ENCODE measurements at places on chromosomes 4 and X.

- peak; percentile 60 for DNase-seq
Measured at GRCh38 chr4:54784161-54784671, 126.5 kb downstream of the KIT start.

DNA sequence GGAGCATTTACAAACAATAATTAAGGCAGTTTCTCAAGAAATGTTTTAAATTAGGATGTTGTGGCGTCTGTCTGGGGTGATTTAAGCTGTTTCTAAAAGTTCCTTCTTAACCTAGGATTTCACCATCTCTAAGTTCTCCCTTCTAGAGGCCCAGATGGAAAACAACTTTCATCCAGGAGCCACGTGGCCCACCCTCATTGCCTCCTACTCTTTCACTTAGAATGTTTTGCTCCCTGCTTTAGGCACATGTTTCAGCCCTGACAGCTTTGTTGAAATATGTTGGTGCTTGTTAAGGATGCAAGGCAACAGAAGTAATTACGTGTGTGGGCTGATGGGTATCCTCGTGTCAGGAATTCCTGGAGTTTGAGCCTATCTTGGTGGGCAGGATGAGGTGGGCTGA lies 131.3 kb downstream of the GUCY2F start:
- DNase-seq = no peak

DNA sequence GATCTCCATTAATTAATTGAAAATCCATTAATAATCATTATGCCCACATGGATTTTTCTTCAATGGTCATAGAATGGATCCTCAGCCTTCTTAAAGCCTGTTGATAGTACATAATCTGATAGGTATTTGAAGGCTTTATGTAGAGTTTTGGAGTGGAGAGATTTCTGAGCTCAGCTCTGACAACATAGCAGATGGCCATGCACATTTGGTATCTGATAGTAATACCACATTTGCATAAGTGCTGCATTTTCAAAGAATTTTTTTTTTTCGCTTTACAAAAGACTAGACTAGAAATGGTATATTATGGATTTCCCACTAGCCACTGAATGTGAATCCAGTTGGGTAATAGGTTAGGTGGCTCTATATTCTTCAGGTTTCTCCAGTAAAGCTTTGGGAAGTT lies 440.6 kb downstream of the FGF13 start:
- DNase-seq = no peak

DNA sequence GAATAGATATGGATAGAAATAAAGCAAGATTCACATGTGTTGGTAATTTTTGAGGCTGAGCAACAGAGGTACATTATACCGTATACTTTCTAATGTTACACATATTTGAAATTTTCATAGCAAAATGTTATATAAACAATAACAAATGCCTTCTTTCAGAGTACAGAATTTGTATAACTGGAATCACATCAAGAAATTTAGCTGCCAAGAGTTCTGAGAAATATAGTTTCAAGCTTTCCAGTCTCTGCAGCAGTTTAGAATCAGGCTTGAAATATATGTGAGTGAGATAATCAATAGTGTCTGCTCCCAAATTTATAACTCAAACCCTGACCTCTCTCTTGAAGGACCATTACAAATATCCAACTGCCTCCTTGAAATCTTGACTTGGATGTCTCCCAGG lies 23.8 kb downstream of the FAM184B start:
- DNase-seq = no peak

- DNase-seq = no peak
Measured at GRCh38 chr4:92253550-92253949, 50.2 kb upstream of the GRID2 start.

DNA sequence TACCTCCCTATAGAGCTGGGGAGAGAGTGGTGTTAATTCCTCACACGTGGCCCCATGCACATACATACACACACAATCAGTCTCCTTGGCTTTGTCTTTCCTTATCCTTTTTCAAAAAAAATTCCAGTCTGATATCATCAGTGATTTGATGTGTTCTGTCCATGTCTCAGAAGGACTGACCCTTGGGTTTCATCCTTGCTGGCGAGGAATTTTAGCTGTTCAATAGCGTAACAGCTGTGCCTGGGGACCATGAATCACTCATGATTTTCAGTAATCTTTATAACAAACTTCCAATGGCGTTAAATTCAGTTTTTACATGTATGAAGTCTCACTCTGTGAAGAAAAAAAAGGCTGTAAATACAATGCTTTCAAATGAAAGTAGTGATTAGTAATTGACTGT lies 204.6 kb downstream of the RBMX2 start:
- no peak for DNase-seq

DNA sequence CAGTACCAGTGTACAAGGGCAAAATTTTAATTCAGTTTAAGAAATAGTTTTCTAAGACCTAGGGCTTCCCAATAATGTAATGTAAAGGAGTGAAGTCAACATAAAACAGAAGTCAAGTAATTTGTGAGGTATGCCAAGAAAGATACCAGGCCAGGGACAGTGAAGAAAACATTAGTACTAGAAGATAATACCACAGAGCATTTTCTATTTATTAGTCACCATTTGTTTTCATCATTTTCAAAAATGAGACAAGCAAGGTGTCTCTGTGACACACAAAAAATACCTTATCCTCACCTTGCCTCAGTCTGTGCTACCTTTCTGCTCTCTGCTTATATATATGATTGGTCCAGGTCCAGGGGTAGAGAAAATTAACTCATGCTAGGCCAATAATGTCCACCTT lies 46.8 kb downstream of the VEGFC start:
- no peak for DNase-seq

DNA sequence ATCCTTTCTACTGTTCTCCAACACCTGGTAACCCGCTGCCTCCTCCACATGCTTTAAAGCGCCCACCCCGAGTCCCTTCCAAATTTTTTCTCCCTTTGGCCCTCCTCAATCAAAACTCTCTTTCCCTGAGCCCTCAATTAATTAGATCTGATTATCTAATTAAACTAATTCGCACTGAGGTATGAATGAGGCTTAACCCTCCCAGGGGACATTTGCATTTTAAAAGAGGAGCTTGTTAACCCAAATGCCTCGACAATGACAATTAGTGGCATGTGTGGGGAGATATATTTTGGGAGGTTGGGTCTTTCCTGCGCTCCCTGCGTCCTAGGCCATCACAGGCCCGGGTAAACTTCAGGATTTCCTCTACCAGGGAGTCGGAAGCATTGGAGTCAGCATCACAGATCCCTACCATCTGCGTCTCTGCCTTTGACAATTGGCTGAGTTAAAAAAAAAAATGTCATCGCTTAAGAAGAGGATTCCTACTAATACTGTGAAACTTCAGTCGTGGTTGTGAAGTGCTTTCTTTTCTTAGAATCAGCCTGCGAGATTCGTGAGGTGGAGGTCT lies 50.6 kb downstream of the TENM3 start:
- DNase-seq = no peak

DNA sequence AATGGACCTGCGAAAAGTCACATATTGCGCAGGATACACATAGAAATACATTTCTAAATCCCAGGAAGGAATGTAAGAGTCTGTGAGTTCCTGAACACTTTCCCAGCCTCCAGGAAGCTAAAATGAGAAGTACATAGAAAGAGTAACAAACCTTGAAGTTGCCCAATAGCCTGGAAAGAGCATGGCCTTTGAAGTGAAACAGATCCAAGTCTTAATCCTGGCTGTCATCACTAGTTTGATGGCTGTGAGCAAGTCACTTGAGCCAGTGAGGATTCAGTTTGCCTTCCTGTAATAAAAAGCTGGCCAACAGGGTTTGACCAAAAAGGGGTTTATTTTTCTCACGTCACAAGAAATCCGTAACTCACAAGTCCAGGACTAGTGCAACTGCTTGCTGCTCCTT lies 69.8 kb downstream of the ARHGEF38 start:
- DNase-seq = peak; percentile 50

GRCh38 chr4:183012879-183013729 lies 86.0 kb upstream of the WWC2 start:
- no peak for DNase-seq

DNA sequence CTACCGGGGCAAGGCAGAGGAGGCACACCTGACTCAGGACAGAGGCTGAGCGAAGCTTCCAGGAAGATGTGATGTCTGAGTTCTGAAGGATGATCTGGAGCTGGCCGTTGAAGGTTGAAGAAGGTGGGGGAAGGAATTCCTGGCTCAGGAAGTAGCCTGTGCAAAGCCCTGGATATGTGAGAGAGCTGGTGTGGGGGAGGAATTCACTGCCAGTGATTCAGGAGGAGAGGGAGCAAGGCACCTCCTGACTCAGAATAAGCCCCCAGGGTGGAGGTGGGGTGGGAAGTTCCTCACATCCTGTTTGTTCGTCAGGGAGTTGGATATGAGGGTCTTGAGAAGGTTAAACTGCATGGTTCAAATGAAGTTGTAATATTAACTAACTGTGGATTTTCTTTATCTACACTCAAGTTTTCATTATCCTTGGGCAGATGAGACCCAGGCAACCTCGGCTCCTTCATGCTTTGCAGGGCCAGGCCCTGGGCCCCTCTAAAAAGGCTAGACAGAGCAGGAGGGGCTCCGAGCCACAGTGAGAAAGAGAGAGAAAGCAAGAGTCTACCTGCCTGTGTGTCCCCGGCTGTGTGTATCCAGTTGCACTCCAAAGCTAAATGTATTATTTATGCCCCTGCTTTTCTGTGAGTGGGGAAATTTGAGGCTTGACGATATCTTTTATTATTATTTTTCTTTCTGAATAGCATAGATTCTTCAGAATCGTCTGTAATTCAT lies 7.1 kb downstream of the NHSL2 start:
- peak; percentile 10 for DNase-seq

- no peak for DNase-seq
Measured at GRCh38 chrX:69489625-69490024, 14.5 kb upstream of the NALF2 start.

- no peak for DNase-seq
Measured at GRCh38 chr4:179695175-179695574, 2252.9 kb upstream of the AGA start.

DNA sequence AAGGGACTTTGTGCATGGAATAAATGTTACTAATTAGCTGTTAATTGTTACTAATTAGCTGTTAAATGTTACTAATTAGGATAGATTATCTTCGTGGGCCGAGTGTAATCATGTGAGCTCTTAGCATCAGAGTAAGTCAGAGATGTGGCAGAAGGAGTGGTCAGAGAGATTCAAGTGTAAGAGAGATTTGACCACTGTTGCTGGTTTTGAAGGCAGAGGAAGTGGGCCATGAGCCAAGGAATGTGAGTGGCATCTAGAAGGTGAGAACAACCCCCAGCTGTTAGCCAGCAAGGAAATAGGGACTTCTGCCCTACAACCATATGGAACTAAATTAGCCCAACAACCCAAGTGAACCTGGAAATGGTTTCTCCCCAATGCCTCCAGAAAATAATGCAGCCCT lies 28.2 kb downstream of the ODAPH start:
- DNase-seq = no peak

DNA sequence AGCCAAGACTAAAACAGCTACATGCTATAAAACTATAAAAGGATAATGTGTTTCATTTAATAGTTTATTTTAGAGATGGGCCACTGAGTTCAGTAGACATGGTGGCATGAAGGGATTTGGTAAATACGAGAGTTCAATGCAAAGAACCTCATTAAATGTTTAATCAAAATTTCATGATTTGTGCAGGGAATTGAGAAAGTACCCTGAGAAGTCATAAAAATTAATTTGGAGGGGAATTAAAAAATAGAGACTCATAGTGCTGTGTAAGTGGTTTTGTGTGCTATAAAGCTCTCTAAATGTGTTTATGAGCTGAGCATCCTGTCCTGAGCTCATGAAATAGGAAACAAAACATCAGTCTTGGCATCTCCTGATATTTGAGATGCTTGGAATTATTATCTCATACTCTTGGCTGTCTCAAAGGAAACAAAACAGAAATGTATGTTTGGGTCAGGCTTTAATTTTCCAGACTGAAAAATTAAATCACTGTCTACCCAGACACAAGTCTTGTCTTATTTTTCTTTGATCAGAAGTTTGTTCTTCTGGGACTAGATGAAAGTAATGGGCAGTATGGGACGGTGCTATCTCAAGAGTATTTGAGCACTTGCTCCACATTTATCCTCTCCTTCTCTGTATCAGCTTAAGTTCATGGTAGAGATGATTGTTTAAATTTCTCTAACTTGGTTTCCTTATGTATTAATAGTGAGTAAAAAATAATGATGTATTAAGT lies 38.0 kb upstream of the EMCN start:
- DNase-seq = peak; percentile 0

GRCh38 chr4:77827343-77827742 lies 8.2 kb upstream of the CNOT6L start:
- no peak for DNase-seq

DNA sequence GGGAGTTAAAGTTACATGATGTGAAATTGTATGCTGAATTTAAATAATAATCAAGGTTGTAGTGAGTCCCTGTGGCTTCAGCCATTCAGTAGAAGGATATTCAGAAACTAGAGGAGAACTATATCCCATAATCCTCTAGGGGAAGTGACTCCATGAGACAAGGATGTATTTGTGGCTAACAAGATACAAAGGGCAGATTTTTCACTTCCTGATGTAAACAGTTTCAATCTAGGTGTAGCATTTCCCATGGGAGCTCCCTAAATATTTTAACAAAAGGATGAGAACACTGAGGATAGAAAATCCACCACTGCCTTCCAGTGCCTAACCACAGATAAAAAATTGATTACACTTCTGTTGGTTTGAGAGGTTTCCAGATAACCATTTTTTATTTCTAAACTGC lies 435.4 kb upstream of the TENM3 start:
- no peak for DNase-seq

DNA sequence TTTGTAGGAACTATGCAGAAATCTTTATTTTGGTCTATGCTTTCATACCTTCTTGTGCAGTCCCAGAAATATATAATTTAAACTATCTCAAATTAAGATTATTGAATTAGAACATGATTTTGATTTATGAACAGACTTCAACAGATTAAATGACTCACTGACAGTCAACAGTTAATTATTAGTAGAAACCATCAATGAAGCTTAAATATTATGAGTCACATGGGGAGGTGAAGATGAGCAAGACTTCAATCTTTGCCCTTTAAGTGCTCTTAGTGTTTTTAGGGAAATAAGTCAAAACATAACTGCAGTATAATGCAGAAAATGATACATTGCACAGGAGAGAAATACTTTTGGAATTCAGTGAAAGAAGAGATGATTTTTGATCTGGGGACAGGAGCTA lies 81.5 kb upstream of the BMP3 start:
- DNase-seq = no peak

- peak; percentile 61 for DNase-seq
Measured at GRCh38 chrX:38654302-38654701, 93.0 kb downstream of the TSPAN7 start.

DNA sequence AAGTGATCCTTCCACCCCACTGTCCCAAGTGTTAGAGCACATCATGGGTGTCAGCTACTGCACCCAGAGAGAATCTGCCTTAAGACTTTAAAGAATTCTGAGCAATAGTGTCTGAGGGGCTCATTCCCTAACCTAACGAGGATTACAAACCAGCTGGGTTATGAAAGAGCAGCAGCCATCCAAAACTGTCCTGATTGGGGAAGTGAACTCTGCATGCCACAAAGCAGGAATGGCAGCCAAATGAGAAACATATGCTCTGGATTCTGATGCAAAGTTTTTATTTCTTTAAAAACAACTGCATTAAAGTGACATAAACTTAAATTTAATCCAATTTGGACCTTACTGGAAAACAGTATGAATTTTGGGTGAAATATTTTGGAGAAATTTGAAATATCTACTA lies 103.2 kb downstream of the ANXA3 start:
- peak; percentile 79 for DNase-seq

- peak; percentile 63 for DNase-seq
Measured at GRCh38 chr4:23932901-23933308, 43.1 kb upstream of the PPARGC1A start.

All from cardiac muscle cell (in vitro differentiated cells and primary cell).